Lung (tissue), 17 donors: ENCODE measurements at places on chromosomes 2 and 18. TPM values are rescaled to one million over a fixed set of nuclear protein-coding genes. Genes with fewer than 3 reads are reported as not detected.

The FBXO15 gene
- 2.6 TPM for polyA plus RNA-seq

The DNPEP gene
- polyA plus RNA-seq: 89.7 TPM

The FAM136A gene
- 37.0 TPM for polyA plus RNA-seq

The UPP2 gene
- 0.01 TPM for polyA plus RNA-seq

The THOC1 gene
- polyA plus RNA-seq: 12.1 TPM

The SLC16A14 gene
- 1.7 TPM for polyA plus RNA-seq

The CD8B2 gene
- not detected for polyA plus RNA-seq

The STAT4 gene
- polyA plus RNA-seq: 6.7 TPM

The DRC1 gene
- polyA plus RNA-seq: 5.4 TPM
